Inflammatory macrophage (primary cell): ENCODE measurements at places on chromosomes 12 and 14.

DNA sequence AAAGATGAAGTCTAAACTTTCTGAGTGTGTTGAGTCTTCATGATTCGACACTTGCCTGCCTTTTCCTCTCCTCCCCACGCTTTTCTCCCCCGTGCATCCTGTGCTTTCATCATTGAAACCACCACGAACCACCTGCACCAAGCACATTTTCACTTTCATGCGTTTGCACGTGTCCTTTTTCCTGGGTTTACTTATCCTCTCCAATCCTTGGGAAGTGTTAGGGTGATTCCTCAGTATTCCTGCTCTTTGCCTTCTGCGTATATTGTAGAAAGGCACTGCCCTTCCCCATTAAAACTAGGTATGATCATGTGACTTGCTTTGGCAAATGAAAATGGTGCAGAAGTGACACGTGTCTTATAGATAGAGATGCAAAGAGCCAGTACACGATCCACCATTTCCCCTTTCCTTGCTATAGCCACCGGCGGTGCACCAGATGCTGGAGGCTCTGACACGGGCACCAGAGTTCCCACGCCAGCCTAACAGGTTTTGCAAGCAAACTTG is 106.6 kb downstream of the BRMS1L start:
- DNase-seq = no peak

DNA sequence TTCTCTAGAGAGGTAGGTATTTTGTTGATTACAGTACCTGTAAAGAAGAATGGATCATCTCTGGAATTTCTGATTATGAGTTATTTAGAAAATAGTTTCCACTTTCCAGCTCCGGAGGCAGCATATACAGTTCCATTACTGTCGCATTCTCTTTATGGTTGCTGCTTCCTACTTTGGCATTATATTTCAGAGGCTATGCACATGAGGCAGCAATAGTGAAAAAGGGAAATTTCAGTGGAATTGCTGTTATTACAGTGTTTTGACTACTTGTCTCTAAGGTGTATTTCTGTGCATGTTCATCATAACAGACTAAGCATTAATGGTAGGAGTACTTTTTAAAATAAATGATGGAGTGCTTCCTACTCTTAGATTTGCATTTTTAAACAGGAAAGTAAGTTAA is 10.2 kb downstream of the GNG2 start:
- no peak for DNase-seq

DNA sequence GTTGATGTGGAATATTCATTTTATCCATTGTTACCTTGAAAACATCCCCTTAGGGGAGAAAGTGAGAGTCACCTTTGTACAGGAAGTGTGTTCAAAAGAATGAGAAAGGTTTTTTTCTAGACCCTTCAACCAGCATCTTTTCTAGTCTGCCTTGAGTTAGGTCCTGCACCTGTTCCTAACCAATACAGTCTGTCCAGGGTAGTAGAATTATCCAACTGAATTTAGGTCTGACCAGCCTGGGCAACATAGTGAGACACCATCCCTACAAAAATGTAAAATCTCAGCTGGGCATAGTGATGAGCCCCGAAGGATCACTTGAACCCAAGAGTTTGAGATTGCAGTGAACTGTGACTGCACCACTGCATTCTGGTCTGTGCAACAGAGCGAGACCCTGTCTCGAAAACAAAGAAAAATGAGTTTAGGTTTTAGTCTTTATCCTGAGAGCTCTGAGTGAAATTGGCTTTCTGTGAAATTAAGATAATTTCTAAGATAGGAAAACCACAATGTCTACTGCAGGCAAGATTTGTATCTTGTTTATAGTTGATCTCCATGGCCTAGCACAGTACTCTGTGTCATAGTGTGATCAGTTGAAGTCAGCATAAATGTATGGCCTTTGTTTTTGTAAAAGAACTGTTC is 25.2 kb downstream of the ARHGAP5 start:
- DNase-seq = no peak

- DNase-seq = no peak
Measured at GRCh38 chr14:102019006-102019540, 54.7 kb downstream of the DYNC1H1 start.

DNA sequence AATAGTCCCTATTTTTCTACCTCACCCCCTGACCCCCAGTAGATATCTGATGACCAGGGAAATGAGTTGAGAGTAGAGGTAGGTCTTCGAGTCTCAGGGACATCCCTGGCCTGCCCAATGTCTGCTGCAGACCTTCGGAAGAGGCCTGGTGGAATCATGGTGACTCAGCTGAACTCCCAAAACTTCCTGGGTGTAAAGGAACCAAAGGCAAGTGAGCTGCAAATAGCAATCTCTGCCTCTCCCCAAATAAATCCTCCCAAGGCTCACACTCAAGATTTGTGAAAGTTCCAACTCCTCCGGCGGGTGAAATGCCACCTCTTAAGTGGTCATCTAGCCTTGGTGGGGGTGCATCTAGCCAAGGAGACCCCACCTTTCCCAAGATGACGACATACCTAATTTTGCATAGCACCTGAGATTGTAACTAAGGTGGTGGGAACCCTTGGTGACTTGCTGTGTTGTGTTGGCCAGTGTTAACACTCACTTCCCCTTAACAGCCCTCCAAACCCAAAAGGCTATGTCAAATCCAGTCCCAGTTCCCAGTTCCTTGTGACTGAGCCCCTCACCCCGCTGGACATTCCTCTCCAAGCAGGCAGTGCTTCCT is 6.3 kb downstream of the ZFP36L1 start:
- DNase-seq = no peak

- no peak for DNase-seq
Measured at GRCh38 chr12:127936463-127936862, 330.5 kb upstream of the TMEM132C start.

GRCh38 chr14:95545515-95546168 is 10.8 kb downstream of the GLRX5 start:
- DNase-seq = peak; percentile 30

GRCh38 chr12:49227713-49228112 is 37.2 kb upstream of the TUBA1C start:
- DNase-seq = no peak

GRCh38 chr12:47686645-47687240 is 19.1 kb downstream of the RPAP3 start:
- peak; percentile 30 for DNase-seq

- no peak for DNase-seq
Measured at GRCh38 chr14:53668897-53669296, 287.7 kb downstream of the BMP4 start.

- no peak for DNase-seq
Measured at GRCh38 chr14:22984959-22985658, 2.8 kb upstream of the AJUBA start.
